ENCODE measurements at places on chromosomes 5 and 9.

- peak; percentile 39 for DNase-seq
Observed at GRCh38 chr9:70079417-70080037, 35.9 kb downstream of the MAMDC2 start.

DNA sequence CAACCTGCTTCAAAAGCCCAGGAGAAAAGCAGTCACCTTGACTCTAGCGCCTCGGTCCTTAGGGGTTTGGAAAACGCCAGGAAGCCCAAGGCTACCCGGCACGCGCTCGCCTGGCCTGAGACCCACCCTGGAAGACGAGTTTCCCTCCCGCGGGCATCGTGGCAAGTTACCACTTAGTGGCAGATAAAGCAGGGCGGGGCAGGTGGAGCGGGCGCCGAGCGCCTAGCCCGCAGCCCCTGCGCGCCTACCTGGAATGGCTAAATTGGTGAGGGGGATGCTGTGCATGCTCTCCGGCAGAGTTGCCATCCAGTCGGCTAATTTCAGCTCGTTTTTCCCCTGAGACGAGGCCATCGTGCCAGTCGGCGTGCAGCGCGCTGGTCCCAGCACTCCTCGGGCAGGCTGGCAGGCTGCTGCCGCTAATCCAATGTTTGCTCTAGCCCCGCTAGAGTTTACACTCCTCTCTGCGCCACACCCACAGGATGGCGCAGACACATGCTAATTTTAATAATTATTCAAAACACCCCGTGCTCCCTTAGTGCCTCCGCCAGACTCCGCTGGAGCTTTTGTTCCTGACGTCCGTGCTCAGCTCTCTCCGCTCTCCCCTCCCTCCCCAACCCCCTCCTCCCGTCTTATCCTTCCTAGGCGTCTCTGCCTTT lies at the start of gene PLCXD3:
PLCXD3 (minus strand) TSS at position 426 of the 656 bp plus-strand sequence; CDS start at position 351, 75 bp downstream.
- DNase-seq = no peak

DNA sequence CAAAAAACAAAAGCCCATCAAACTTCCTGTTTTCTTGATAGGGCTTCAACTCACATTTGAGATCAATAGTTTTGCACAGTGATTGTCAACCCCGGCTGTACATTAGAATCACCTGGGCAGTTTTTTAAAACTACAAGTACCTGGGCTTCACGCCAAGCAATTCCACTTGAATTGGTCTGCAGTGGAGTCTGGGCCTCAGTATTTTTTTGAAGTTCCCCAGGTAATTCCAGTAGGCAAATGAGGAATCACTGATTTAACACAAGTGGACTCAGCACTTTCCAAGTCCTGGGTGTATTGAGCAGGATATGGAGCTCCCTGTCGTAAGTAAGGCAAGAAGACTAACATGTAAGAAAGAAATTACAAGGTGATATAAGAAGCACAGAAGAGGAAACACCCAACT lies 14.8 kb upstream of the SMIM15 start:
- no peak for DNase-seq

GRCh38 chr9:97573482-97574073 lies 59.6 kb downstream of the TSTD2 start:
- DNase-seq = no peak

- no peak for DNase-seq
Observed at GRCh38 chr9:119963798-119964372, 594.6 kb upstream of the BRINP1 start.

GRCh38 chr9:96116275-96117064 lies 185.5 kb downstream of the HSD17B3 start:
- no peak for DNase-seq

DNA sequence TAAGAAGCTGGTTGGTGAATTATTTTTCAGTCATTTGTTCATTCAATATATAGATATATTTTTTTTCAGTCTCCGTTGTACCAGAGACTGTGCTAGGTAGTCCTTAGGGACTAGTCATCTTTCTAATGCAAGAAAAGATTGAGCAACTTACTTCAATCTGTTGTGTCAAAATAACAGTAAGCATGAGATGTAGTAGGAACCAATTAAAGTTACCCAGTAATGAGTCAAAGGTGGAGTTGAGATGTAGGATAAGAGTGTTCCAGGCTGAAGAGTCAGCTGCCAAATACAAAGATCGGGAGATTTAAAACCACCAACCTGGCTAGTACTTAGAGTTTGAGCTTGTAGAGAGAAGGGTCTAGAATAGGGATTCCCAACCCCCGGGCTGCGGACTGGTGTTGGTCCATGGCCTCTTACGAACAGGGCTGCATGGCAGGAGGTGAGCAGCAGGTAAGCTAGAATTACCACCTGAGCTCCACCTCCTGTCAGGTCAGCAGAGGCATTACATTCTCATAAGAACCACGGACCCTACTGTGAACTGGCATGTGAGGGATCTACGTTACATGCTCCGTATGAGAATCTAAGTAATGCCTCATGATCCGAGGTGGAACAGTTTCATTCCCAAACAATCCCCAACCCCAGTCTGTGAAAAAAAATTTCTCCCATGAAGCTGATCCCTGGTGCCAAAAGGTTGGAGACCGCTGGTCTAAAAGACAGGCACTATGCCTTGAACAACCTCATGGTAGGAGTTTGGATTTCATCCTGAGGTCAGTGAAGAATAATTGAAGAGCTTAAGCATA lies 1241.5 kb upstream of the WWC1 start:
- DNase-seq = no peak

DNA sequence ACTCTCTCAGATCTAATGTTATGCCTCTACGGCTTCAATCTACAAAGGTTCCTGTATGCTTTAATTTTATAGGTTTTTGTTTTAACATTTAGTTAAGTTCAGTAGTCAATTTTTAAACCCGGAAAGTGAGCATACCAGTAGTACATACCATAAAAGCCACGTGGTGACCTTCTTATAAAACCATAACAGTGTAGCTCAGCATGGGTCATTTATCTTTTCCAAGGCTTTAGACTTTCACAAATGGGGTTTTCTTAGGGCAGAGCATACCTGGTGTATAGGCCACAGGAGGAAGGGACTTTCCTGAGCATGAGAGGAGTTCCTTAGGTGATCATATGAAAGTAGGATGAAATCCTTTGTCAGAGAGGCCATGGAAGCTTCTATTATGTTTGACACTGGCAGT lies 23.2 kb downstream of the ECM2 start:
- no peak for DNase-seq

DNA sequence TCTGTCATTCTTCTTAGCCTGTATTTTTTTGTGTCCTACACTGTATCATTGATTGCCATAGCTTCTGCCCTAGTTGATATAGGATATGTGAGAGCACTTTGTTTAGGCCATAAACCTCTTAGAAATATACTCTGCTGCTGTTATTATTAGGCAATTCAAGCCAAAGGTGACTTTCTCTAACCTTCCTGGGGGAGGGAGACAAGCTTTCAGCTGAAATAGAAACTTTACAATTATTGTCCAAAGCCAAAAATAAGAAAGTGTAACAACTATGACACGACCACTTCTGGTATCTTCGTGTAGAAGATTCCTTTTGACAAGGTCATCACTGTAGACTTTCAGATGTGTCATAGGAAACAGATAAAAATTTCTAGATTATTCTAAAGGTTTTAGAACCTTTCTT lies 12.2 kb upstream of the CSNK1A1 start:
- no peak for DNase-seq

- no peak for DNase-seq
Observed at GRCh38 chr5:175317872-175318271, 126.1 kb downstream of the DRD1 start.

- no peak for DNase-seq
Observed at GRCh38 chr5:21219966-21220365, 1232.0 kb upstream of the CDH18 start.

DNA sequence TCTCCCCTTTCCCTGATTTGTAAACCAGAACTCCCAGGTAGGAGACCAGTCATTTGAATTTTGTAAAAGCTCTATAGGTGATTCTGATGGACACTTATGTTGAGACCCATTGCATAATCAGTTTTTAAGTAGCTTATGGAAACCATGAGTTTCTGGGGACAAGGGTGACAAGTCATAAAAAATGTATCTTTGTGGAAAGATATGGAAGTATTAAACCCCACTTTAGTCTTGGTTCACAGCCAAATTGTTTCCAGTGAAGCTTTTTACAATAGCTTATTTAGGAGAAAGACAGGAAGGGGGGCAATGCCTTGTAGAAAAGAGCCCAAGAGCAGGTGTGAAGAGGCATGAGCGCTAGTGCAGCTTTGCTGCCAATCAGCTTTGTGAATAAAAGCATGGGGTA lies 453 bp upstream of the CCL28 start:
- no peak for DNase-seq

GRCh38 chr5:173733021-173733420 lies 116.6 kb upstream of the BOD1 start:
- no peak for DNase-seq

GRCh38 chr5:177133853-177134696 lies 502 bp downstream of the NSD1 start:
- peak; percentile 64 for DNase-seq
